ENCODE measurements at places on chromosomes 16 and 17.

DNA sequence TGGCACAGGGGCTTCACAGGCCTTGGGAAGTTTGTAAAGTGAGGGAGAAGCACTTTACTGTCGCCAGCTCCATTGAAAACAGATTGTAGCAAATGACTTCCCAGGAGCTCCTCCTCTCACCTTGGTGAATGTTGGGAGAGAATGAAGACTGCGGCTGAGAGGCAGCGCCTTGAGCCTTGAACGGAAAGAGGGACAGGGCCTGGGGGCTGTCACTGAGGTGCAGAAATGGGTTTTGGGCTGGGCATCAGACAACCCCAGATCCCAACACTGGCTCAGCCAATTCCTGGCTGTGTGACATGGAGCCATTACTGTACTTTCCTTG is 603 bp upstream of the MRTFB start:
- DNase-seq = no peak

- DNase-seq = peak; percentile 94
Observed at GRCh38 chr16:30409125-30410060, 2.0 kb downstream of the ZNF771 start.

DNA sequence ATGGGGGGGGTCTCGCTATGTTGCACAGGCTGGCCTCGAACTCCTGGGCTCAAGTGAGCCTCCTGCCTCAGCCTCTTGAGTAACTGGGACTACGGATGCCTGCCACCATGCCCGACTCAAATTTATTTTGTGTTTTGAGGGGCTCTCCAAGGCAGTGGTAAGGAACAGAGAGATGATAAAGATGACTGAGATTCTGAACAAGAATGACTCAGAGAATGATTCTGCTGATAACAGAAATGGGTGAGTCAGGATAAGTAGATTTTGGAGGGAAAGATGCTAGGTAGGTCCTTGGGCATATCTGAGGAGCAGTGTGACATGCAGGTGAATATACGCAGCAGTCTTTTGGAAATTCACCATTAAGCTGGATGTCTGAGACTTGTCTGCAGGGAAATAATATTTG is 2.6 kb downstream of the TMEM220 start:
- DNase-seq = no peak

GRCh38 chr17:58630883-58631522 is 60.8 kb downstream of the TEX14 start:
- peak; percentile 28 for DNase-seq

DNA sequence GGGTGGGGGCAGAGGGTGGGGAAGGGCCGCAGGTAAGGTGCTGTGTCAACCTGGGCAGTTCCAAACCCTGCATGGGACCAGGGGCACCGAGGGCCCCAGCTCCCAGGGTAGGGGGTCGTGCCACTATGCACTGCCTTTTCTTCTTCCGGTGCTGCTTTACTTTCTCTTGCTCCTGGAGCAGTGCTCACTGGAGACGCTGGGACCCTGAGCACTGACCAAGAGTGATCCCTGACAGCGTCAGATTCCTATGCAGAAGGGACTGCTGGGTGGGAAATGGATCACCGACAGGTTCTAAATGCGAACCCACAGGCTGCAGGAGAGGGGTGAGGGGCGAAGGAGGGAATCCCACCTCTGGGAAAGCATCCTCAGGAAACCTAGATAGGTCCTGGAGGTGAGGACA is 470.1 kb downstream of the SOX9 start:
- DNase-seq = no peak

DNA sequence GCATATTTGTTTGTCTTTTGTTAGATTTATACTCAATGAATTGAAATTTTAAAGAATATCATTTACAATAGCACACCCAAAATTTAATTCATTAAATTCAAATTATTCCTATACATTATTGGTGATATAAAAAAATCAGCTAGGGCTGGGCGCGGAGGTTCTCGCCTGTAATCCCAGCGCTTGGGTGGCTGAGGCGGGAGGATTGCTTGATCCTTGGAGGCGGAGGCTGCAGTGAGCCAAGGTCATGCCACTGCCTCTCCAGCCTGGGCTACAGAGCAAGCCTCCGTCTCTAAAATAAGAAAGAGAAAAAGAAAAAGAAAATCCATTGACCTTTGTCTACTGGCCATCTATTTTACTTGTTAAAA is 4.5 kb upstream of the PRDM7 start:
- no peak for DNase-seq

GRCh38 chr17:43671031-43671692 is 9.4 kb upstream of the MEOX1 start:
- no peak for DNase-seq

GRCh38 chr17:17553217-17554195 is 38.0 kb downstream of the PEMT start:
- DNase-seq = no peak
